ENCODE measurements at places on chromosomes 1 and 21.

- DNase-seq: no peak
Measured at GRCh38 chr1:156664767-156665411, 12.3 kb downstream of the NES start.

GRCh38 chr1:82395440-82395839, 594.7 kb downstream of the ADGRL2 start:
- DNase-seq: no peak

DNA sequence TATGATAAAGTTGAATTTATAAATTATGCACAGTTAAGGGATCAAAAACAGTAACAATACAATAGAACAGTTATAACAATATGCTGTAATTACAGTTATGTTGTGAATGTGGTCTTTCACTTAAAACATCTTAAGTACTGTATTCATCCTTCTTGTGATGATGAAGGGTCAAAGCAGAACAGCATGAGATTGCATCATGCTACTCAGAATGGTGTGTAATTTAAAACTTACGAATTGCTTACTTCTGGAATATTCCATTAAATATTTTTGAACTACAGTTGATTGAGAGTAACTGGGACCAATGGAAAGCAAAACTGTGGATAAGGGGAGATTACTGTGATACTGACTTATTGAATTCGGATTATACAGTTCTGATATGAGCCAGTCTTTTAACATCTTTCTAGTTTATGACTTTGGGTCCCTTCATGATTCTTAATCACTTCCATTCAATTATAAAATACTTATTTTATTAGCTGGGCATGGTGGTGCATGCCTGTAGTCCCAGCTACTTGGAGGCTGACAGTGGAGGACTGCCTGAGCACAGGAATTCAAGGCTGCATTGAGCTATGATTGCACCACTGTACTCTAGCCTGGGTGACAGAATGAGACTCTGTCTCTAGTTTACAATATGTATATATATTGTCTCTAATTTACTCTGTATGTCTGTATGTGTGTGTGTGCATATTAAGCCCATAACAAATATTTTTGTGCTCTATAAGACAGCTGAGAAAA, 43.2 kb downstream of the ATP1B1 start:
- DNase-seq: no peak

DNA sequence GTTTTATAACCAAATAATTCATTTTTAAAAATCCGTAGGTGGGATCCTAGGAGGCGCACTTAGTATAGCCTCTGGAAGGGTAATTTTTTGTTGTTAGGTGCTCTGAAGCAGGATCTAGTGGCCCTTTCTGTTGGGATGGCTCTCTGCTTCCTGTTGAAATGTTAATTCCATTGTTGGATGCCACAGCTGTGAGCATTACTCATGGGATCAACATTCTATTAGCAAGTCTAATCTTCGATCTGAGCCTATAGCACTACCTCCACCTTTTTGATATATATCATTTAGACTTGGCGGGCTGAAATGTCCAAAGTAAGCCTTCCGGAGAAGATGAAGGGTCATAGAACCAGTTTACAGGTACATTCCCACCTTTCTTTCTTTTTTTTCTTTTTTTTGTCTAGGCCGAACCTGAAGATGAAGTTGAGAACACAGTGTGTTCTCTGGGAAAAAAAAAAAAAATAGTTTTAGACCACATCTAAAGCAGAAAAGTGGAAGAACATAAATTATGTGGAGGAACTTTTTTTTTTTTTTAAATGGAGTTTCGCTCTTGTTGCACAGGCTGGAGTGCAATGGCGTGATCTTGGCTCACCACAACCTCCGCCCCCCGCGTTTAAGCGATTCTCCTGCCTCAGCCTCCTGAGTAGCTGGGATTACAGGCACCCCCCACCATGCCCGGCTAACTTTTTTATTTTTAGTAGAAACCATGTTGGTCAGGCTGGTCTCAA, 1.4 kb downstream of the CXADR start:
- DNase-seq: no peak

DNA sequence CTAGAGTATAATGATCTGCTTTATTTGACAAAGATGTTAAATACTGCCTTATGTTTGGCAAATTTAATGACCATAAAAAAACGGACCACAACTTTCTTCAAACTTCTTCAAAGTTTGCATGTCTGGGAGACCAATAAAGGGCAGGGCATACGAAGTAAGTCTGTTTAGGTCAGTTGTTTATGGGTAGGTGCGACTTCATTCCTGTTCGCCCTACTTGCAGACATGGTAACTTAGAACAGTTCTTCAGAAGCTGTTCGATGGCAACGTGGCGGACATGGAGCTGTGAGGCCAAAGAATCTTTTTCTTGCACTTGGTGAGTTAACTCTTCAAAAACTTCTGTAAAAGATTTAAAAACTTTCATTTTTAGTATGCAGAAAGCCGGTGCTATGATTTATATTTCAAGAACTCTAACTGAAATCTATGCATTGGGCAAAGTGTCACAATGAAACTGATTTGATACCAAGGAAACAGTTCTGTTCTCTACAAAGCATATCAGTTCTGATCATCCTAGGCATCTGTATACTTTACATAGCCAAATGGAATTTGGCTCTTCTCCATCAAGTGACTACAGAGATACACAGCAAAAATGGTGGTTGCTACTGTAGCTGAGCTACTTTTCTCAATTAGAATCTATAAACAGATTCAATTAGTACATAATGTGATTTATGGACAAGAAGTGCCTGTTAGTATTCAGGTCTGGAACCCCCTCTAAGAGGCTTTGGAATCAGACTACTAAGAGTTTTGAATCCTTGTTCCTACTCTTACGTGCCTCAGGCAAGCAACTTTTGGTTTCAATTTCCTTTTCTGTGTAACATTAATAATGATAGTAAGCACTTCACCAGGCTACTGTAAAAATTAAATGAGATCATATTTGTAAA, 25.7 kb downstream of the C21orf91 start:
- no peak for DNase-seq

GRCh38 chr1:186179231-186179630, 195.8 kb downstream of the TPR start:
- no peak for DNase-seq

- no peak for DNase-seq
Measured at GRCh38 chr21:26138615-26139257, 31.8 kb downstream of the APP start.

DNA sequence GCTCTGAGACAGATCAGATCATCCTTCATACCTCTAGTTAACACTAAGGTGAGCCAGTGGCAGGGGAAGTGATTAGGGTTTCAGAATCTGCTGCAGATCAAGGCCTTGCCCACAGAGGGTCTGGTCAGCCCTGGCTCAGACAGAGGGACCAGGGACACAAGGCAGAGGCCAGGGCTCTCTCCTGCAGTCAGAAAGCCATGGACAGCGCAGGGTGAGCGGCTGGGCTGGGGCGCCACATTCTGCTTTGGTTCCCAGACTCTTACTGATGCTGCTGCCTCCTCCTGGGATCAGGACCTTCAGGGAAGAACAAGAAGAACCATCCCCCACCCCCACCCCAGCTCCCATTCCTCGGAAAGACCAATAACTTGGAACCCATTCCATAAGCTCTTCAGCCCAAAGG, 43.1 kb downstream of the GPR161 start:
- no peak for DNase-seq

DNA sequence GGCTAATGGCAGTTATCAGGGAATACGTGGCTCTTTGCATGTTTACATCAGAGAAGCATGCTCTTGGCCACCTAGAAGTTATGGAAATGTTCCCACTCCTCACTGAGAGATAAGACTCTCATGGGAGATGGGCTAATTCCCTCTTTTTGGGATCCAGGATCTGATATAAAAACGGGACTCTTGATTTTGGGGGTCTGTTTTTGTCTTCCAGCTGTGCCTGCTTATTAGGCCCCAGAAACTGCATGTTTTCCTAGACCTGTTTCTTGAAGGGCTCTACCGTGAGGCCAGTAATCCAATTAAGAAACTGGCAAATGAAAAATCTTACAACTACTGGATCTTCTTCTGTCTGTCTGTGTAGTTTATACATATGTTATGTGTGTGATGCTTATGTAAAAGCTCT, 47.0 kb upstream of the PTCH2 start:
- no peak for DNase-seq

GRCh38 chr21:33441489-33442477, 38.0 kb downstream of the TMEM50B start:
- DNase-seq: peak; percentile 38

GRCh38 chr1:225814381-225814780, 4.5 kb downstream of the EPHX1 start:
- no peak for DNase-seq

- DNase-seq: no peak
Measured at GRCh38 chr1:225866981-225867380, 15.2 kb downstream of the TMEM63A start.

GRCh38 chr1:90198616-90199332, 203.9 kb downstream of the ZNF326 start:
- peak; percentile 86 for DNase-seq

DNA sequence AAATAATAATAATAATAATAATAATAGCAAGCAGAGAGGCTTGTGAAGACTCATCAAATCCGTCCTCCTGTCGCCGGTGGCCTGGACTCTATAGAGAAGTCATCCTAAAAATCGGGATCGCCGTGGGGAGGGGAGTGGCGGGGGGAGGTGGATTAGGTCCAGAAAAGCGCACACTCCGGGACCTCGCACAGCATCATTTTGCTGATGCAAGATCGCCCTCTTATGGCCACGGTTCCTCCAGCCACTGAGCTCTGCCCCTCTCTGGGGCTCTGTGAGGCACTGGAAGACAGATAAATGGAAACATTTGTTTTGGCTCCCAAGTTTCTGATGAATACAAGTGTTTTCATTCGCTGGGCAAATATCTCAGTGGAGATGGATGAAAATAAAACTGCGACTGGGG, 612.0 kb downstream of the MATN1 start:
- peak; percentile 61 for DNase-seq

- no peak for DNase-seq
Measured at GRCh38 chr1:95653618-95654017, 419.6 kb downstream of the RWDD3 start.

DNA sequence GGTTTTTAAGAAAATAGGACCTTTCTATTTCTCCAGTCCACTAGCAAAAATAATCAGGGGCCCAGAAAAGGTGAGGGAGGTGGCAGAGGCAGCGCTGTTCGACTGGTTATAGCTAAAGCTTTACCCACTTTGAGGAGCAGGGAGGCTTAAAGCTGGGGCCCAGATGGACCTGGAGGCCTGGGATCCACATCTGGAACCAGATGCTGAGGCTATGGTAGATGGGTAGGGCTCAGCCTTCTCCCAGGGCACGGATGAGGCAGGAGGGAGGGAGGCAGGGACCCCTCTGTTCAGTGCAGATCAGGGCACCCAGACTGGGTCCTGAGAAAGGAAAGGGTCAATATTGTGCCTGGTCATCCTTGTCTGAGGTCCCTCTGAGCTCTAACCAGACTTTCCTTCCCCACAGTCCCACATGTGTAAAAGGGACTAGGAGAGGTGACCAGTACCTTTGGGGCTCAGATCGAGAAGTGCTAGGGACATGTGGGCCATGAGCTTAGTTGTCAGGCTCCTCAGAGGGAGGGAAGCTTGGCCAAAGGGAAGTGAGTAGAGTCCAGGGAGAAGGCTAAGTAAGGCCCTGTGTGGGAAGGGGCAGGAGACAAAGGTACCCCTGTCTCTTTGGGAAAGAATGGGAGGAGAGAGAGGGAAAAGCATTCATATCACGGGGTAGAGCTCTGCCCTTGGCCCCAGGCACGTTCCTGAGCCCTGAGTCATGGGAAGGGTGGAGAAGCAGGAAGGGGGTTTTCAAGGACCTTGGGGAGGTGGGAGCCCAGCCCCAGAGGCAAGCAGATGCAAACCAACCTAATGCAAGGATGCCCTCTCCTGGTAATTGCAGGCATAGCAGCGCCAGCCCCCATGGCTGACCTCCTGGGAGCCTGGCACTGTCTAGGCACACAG, 15.4 kb downstream of the LMNA start:
- DNase-seq: peak; percentile 51

DNA sequence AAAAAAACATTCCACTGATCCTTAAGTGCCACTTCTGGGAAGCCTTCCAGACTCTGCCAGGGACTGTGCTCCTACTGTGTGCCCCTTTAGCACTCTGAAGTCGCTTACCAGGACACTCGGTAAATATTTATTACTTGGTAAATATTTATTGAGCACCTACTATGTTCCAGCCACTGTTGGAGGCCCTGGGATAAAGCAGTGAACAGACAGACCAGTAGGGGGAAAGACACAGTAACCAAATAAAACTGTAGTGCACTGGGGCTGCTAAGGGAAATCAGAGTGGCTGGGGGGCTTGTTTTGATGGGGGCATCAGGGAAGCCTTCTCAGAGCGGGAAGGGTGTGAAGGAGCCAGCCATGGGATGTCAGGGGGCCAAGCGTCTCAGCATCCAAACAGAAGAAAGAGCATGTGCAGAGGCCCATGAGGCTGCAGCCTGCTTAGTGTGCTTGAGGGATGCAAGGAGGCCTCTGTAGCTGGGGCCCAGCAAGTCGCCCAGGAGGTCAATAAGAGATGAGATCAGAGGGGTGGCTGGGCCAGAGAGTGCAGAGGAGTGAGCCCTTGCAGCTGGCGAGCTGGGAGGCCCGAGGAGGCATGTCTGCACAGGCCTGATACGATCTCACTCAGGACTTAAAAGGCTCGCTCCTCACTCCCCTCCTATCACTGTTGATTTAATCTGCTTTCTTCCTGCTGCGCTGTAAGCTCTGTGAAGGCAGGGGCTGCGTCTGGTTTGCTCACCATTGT, 28.6 kb downstream of the KAZN start:
- no peak for DNase-seq

DNA sequence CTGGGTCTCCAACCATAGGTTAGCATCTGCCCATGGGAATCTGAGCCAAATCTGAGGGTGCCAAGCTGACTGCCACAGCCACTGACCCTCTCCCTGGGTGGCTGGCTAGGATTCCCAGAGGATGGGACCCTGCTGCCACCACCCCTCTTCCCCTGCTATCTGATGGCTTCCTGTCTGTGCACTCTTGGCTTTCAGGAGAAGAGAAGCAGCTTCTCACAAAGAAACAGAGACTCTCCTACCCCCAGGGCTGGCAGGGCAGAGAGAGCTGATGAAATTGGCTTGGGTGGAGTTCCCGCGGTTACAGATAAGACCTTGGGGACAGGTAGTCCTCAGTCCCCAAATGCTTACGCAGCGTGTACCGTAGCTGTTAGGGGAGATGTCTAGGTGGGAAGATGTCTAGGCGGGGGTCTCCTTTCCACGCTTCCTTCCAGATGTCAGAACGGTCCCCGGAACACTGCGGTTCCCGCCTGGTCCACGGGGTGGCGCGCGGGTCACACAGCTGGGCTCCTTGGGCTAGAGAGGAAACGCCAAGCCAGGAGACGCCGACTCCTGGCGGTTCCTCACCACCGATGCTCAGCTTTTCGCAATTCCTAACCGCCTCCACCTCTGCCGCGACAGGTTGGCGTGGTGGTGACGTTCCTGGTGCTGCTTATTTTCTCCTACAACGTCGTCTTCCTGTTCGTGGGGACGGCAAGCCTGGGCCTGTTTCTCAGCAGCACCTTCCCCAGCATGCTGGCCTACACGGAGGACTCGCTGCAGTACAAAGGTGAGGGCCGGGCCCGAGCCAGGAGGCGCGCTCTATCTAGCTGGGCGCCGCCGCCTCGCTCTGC, 40.1 kb downstream of the ELK4 start:
- DNase-seq: peak; percentile 85

Measured in COR-L47 (cell line).